NT2/D1 (cell line): ENCODE measurements at places on chromosomes 3 and 15.

DNA sequence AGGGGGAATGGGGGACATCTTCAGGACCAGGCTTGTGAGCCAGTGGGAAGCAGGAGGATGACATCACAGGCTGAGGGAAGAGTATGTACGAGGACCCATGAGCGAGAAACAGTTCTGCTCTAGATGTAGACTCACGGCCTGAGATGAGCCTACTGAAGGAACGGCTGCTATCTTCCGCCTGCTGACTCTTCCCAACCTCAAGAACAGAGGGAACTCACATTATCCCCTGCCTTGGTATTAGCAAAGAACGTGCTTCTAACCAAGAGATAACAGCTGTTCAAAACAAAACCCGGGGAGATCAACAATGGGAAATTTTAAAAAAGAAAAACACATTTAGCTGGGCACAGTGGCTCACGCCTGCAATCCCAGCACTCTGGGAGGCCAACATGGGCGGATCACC, 25.3 kb downstream of the AVEN start:
- DNase-seq, result no peak

DNA sequence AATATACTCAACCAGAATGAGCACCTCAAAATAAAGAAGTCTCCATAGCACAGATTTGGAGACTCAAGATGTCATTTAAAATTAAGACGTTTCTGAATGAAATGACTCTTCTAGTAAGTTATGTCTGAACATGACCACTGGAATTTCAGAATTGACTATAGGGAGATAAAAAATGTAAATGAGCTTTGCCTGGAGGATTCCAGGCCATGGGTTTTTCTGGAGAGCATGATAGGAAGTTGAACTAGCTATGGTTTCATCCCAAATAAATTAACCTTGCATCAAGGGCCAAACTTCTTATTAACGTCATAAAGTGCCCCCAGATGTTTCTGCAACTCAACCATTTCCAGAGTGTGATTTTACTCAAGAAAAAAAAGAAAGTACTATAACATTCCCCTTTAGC, 222.6 kb upstream of the NR2F2 start:
- DNase-seq, result no peak

DNA sequence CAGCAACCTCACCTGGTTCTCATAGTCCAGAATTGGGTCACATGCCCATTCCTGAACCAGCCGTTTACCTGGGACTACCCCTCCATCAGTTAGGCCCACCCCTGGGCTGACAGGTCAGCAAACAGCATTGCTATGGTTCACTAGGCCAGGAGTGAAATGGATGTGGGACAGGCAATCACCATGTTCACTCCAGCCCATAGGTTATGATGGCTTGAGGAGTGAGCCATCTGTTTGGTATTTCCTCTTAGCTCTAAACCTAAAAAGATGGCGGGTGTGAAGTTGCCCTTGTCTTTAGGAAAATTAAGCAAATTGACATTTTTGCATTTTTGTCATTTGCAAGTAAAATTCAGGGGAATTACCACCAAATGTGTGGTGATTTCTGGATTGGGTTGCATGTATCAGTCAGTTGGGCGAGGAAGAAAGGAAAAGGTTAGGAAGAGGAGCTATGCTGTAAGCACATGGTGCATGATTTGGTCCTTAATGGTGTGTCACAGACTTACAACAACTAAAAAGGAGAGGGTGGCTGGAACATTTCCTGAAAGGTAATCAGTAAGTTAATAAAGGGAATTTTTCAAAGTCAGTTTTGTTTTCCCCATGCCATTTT, 17.2 kb downstream of the NXPE3 start:
- DNase-seq, result no peak

DNA sequence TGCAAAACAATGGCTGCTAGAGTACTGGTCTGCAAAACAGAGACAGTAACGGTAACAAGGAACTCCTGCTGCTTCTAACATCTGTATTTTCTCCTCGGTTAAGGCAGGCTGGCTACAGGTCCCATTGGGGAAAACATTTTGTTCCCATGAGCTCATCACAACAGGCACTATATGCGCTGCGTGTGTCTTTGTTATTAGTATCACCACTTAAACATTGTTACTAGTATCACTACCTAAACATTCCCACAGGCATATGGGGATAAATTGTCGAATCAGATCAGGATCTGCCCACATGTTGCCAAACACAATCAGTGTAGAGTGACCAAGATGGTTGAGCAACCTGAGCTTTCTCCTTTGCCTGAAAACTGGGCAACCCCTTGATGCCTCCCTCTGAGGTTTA, 77.2 kb downstream of the TOP2B start:
- DNase-seq, result no peak

- no peak for DNase-seq
These were observed 314.1 kb upstream of the IL12A start for GRCh38 chr3:159674583-159674982.

GRCh38 chr3:46656778-46657556, 36.5 kb downstream of the ALS2CL start:
- DNase-seq, result no peak

- DNase-seq, result no peak
These were observed 1.8 kb upstream of the MESD start for GRCh38 chr15:80991421-80991820.

DNA sequence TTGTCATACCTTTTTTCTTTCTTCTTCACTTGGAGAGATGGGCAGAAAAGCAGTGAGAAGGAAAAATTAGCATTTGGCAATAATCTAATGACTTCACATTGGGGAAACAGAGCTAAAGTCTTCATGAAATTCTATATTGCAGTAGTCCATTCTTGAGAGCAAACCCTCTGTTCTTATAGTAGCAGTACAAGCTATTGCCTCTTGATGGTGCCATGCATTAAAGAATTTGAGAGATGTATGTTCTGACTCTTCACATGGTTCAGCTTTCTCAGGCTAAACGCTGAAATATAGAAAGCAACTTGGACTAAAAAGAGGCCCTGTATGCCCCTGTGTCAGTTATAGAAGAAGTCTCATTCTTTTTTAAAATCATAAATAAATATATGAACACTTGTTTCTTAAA, 36.0 kb downstream of the PHLDB2 start:
- no peak for DNase-seq

- no peak for DNase-seq
These were observed 74.9 kb upstream of the ZBED2 start for GRCh38 chr3:111669926-111670630.

DNA sequence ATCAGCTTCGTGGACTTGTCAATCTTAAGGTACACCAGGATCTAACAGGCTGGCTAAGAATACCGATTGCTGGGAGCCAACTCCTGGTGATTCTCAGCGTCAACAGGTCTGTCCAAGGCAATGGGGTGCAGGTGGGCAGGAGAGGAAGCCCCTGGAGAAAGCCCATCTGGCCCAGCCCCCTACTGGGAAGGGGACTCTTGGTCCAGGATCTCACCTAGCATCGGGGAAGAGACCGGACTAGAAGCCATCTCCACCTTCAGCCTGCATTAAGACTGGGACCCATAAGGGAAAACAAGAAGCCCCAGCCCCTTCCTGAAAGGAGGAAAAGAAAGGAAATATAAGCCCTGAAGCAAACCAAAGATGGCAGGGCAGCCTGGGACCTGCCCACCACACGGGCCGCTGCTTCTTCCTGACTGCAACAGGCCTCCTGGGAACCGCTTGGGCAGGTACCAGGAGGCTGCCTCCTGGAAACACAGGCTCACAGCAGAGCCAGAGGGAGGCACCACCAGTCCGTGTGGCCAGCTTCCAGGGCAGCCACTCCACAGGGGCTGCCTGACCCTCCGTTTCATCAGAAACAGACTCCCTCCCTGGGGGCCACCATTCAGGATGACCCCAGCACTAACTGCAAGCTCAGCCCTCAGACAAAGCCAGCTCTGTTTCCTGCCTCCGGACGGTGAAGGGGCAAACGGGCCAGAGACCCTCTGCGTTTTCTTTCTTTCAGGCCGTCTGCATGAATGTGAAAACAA, 100.2 kb downstream of the LRIG1 start:
- DNase-seq, result no peak

GRCh38 chr3:181488536-181488935, 223.2 kb upstream of the SOX2 start:
- no peak for DNase-seq

GRCh38 chr3:59056706-59057105, 6.9 kb upstream of the CFAP20DC start:
- DNase-seq, result no peak

GRCh38 chr3:54168451-54168850, 46.1 kb downstream of the CACNA2D3 start:
- peak; percentile 59 for DNase-seq

- DNase-seq, result no peak
These were observed 8.1 kb upstream of the SCG3 start for GRCh38 chr15:51672913-51673857.

DNA sequence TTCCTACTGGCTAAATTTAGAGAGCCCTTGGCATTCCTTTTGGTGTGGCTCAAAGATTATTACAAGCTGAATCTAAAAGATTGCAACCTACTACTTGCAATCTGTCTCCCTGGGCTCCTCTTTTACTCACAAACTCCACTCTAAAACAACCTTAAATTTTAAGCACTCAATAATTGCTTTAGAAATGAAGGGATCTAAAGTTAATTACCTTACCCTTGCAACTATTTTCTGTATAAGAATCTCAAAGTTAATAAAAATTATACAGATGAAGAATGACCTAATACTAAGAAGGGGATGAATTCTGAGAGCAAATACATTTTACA, 60.2 kb downstream of the ESYT3 start:
- no peak for DNase-seq

GRCh38 chr15:80526556-80527340, 122.6 kb downstream of the ARNT2 start:
- no peak for DNase-seq
